ENCODE measurements at places on chromosomes 2 and 18.

DNA sequence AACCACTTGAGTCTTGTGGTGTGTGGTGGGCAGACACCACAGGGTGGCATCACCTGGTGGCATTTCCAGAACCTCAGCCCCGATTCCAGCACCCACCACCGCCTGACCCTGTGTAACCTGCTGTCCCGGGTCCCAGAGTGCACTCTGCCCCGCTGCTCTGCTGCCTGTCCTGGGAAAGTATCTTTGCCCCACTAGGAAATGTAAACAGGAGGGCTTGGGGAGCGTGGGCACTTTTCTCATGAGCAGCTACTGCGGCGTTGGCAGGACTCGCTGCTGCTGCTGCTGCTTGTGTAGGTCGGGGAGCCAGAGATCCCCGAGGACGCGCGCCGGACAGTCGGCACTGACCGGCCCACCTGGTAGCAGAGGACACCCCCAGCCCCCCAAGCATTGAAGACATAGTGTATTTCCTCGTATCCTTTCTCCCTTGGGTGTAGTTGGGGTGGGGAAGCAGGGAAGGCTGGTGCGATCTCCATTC, 13.4 kb downstream of the DTYMK start:
- DNase-seq, result no peak

GRCh38 chr2:73283545-73284295, 558 bp downstream of the FBXO41 start:
- DNase-seq, result no peak

GRCh38 chr2:175766880-175767279, 235.2 kb downstream of the LNPK start:
- DNase-seq, result no peak

DNA sequence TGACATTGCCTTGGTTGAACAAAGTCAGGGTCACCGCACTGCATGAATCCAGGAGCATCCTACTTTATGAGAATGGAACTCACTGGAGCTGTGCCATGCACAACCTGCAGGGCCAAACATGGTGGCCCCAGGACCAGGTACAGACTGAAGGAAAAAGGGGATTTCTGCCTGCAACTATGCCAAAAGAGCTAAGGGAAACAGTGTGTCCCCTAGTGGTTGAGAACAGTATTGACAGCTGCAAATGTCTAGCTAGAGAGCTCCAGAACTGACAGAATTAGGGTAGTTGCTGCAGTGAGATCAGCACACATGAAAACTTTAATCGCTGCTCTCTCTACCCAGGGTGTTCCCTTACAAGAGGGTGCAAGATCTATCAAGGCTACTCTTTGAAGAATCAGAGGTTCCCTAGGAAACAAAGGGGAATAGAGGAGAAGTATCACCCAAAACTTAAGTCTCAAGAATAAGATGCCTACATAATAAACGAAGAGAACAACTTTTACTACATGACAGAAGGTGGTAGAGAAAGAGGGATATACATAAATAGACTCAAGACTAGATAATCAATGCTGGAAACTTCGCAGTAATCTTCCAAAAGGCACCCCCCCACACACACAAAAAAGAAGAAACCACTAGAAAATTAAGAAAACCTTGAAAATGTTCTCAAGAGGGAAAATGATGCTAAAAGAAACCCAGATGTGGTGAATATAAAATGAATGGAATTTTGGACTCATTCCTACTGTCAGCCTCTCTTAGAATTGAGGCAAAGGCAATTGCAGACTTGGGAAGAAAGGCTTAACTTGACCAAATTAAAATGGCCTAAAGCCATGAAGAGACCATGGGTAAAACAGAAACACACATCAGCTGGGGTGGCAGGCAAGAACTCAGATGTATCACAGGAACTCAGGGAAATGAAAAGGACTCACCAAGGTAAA, 43.6 kb upstream of the IHH start:
- DNase-seq, result no peak

- no peak for DNase-seq
Observed at GRCh38 chr2:2568411-2568810, 237.3 kb upstream of the MYT1L start.

GRCh38 chr2:16566701-16567100, 98.9 kb downstream of the CYRIA start:
- no peak for DNase-seq

DNA sequence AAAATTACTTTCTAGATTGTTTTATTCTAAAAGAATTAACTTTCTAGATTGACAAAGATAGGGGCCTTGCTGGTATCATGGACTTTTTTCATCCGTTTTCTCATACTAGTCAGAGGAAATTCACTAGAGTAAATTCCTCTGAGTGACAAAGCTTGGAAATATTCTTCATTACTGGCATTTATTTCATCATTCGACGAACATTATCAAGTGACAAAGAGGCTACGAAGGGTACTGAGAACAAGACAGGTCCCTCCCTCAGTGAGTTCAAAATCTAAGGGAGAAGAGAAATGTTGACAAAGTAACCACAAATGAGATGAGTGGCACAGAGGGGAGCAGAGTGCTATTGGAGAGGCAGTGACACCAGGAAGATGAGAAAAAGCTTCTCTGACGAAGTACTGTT, 4.3 kb downstream of the EPG5 start:
- DNase-seq, result no peak

- DNase-seq, result no peak
Observed at GRCh38 chr2:215751200-215751910, 262.0 kb downstream of the MREG start.

GRCh38 chr18:12658426-12659138, 675 bp upstream of the SPIRE1 start:
- DNase-seq, result no peak

GRCh38 chr2:136582628-136583205, 182.6 kb upstream of the THSD7B start:
- DNase-seq, result no peak
